ENCODE measurements at places on chromosomes 11 and 22.

GRCh38 chr22:40714499-40715337 lies 35.4 kb downstream of the MCHR1 start:
- DNase-seq = peak; percentile 28

GRCh38 chr11:81979448-81979847 lies 754.2 kb downstream of the FAM181B start:
- no peak for DNase-seq

DNA sequence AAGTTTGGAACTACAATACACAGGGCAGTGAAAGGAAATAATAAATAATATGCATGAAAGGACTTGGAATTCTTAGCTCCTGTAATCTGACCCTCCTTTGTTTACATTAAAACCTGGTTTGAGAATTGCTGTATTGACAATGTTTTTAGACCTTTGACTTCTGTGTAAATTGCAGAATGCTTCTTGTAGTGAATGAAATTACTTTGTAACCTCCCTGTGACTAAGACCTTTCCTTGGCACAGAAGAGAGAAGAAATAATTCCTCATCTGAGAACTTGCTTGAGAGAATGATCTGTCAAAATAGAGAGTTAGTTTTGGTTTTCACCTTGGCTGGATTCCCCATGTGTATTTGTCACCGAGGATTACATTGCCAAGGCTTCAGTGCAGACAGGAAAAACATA lies 640.0 kb upstream of the ANO5 start:
- no peak for DNase-seq

DNA sequence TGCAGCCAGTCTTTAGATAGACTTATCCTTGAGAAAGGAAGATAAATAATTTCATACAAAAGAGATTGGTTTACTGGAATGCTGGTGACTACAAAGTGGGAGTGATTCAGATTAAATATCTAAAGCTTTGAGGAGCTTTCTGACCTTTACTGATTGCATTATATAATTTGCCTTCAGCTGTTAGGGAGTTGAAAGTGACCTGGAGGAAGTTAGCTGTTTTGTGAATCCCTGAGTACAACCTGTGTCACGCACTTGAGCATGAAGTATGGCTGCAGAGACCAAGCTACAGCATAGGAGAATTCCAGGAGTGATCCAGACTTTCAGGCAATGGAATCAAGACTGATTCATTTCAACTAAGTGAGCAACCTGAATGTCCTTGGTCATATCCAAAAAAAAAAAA lies 1848.3 kb upstream of the RAG2 start:
- no peak for DNase-seq

DNA sequence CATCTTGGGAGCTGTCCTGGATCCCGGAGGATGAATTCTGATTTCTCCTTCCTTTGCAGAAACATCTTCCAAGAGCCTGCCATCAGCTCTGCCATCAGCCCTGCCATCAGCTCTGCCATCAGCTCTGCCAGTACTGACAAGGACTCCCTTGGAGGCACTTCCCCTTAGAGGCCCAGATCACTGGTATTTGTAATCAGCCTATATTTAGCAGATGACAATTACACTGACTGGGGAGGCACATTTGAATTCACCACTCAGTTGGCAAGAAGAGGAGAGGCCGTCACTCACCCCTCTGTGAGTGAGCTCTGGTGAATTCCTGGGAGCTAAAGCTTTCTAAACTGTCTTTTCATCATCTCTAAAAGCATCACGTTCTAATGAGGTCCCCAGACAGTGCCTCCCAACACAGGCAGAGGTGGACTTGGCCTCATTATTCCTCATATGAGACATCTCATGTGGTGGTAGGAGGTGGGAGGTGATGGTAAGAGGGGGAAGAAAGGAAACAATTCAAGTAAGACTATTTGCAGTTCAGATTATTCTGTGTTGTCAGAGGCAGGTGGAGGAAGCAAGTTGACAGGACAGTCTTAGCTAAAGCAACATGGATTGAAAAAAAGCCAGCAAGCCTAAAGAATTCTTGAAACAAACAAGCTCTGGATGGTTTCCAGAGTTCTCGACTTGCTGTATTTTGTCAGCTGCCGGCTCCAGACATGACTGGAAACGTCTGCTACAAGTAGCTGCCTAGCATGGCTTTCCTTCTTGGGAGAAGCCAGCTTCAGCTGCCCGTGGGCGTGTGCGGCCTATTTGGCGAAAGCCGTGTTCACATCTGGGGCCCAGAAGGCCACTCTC lies 771.7 kb downstream of the TBC1D22A start:
- no peak for DNase-seq

DNA sequence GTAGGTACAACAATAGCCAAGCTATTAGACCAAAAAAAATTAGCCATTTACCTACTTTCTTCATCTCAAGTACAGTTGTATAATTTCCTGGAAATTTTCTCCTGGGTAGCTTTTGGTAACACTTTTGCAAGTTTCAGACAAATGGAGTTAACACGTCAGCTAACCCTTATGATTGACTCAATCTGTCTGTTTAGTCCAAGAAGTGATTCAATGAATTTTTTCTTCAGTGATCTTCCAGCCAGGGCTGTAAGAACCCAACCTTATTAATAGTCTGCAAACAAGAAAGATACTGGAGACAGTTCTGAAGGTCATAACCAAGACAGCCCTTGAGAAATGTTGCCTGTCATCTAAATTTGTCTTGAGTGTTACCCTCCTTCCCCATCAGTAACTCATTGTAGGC lies 30.1 kb upstream of the FIBIN start:
- no peak for DNase-seq
